ENCODE measurements at places on chromosomes 7 and 10.

- no peak for DNase-seq
Observed at GRCh38 chr10:49012603-49013002, 73.0 kb upstream of the LRRC18 start.

GRCh38 chr10:97991871-97992270 lies 38.5 kb downstream of the CRTAC1 start:
- no peak for DNase-seq

GRCh38 chr10:59227136-59227673 lies 50.8 kb downstream of the PHYHIPL start:
- no peak for DNase-seq

DNA sequence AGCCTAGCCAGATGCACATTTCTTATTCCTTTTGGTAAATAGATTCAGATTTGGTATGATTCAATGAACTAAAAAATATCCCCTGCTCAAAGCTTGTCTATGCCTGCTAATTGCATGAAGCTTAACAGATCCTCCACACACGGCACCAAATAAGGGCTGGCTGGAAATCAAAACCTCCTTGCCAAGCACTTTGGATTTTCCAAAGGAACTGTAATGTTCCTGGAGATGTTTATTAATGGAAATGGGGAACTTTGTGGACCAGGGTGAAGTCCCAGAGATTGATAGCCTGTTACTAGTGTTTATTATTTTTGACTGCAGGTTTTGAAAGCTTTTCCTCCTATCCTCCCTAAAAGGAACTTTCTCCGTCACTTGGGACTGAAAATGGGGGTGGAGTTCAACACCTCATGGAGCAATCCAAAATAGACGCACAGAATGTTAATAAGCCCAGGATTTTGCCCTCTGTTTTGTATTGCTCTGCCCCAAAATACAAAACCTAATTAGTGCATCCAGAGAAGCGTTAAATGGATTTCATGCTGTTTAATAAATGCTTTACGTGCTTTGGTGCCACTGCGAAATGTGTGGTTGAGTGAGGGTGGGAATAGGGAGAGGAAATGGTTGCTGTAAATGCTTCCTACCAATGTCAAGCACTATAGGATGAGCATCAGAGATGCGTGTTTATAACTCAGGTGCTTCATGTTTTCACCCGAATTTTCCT lies 1027.7 kb downstream of the LRMDA start:
- no peak for DNase-seq

- no peak for DNase-seq
Observed at GRCh38 chr10:63922468-63923284, 401.5 kb downstream of the REEP3 start.

- no peak for DNase-seq
Observed at GRCh38 chr10:31694126-31694685, 234.4 kb downstream of the ARHGAP12 start.

GRCh38 chr10:112835944-112836451 lies 114.0 kb upstream of the TCF7L2 start:
- DNase-seq: no peak

- no peak for DNase-seq
Observed at GRCh38 chr7:146902728-146903127, 786.1 kb downstream of the CNTNAP2 start.

- DNase-seq: no peak
Observed at GRCh38 chr7:144445590-144445989, 42.1 kb upstream of the NOBOX start.

DNA sequence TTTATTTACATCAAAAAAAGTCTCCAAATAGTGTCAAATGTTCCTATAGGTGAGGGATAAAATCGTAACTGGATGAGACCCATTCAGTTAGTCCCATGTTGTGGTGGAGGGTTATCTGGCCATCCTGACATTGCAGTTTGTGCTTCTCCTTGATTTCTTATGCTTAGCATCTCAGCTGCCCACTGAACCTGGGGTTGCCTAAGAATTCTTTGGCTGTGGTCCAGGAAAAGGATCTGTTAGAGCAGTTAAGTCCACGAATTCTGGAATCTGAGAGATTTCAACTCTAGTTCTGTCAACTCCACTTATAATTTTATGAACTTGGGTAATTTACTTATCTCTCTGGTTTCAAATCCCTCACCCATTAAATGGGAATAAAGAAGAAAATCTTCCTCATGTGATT lies 1673.4 kb downstream of the REEP3 start:
- no peak for DNase-seq
